ENCODE measurements at places on chromosomes 7 and 10. TPM values are rescaled to one million over a fixed set of nuclear protein-coding genes. Genes with fewer than 3 reads are reported as not detected.

DNA sequence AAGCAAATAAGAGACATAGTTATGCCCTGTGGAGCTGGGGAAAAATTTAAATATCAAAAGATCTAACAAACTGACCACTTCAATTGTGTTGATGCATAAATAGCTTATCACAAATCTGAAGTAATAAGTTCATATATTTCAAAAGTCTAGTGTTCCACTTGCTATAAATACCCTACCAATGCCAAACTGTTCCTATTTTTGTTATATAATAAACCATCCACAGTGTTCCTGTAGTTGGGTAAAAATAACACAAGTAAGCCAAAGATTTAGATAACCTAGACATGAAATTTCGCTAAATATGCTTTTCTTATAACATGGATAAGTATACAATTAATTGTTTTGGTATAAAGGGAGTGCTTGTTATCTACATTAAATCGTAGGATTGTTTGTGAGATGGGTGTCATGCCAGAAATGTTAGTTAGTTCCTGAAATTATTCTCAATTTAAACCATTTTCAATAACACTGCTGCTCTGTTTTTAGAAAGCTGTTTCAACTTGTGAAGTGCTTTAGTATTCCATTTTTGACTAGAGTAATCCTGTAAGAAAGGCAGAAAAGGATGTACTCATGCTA, 85.5 kb downstream of the CACNA2D1 start:
- H3K36me3 ChIP-seq = no peaks in the 10 kb centered on the region
- no peak overlapping the region for H3K4me3 ChIP-seq
- no peaks in the 10 kb centered on the region for H3K4me1 ChIP-seq
- H3K27me3 ChIP-seq = no peaks in the 10 kb centered on the region

The SUN3 gene
- not detected for total RNA-seq

DNA sequence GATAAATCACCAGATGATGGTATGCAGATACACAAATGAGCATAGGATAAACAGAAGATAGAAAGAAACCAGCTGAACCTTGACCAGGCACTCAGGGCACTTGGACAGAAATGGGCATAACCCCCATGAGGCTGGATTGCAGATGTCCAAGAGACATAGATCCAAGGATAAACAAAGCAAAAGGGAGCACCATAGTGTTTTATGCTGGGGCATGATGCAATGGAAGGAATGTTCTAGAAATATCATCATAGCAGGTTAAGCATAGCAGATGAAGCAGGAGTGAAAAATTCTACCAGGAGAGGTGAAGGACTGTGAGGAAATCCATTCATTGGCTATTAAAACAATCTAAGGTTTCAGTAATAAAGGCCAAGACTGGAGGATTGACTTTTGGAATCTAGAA, 70.5 kb upstream of the TES start:
- no peak for DNase-seq
- peaks cover 3% of the 10 kb centered on the region for H3K4me1 ChIP-seq

DNA sequence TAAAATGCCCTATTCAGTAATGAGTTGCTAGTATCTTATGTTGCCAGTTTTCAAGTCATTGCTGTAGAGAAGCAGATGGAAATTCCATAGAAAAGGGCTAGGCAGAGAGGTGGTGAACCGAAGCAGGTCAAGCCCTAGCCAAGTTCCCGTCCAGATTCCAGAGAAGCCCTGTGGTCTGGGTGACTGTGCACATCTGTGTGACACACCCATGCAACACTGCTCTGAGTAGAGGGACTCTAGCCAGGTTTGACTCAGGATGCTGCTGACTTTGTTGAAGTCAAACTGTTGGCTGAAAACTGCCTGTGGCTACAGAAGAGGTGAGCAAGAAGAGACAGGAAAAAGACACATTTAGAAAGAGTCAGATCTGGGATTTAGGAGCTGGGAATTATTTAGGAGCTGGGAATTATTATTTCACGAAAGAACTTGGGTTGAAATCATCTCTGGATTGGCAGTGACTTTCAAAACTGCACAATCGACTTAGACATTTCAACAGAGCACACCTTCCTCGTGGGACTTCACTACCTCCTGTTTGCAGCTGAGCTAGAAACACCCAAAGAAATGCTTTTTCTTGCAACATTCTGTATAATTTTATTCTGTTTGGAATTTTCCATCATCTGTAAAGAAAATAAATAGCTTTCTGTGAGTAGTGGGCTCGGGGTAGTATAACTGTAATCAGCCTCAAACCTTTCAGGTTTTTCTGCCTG, 149.1 kb upstream of the PRKCQ start:
- DNase-seq = no peak
- H3K27me3 ChIP-seq = no peaks in the 10 kb centered on the region
- no peak overlapping the region for H3K4me3 ChIP-seq
- H3K4me1 ChIP-seq = no peaks in the 10 kb centered on the region
- H3K27ac ChIP-seq = no peak overlapping the region

- no peaks in the 10 kb centered on the region for H3K36me3 ChIP-seq
- H3K4me1 ChIP-seq = peaks cover 31% of the 10 kb centered on the region
Measured at GRCh38 chr7:27202018-27202861, 2.3 kb upstream of the HOXA13 start.

DNA sequence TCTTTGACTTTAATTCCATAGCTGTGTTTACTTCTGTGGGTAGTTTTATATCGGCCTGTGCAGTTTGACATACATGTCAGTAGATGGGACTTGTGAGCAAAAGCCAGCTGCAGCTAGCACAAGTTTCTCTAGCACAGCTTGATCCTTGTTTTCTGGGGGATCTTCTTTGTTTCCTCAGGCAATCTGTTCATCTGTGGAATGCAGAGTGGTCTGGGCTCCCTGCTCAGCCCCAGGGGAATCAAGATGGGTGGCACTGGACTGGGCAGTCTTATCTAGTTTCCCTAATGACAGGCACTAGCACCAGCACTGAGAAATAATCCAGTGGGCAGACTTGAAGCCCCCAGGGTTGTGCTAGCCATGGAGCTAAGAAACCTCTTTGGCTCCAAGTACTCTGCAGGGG, 40.8 kb downstream of the CYP2C19 start:
- no peaks in the 10 kb centered on the region for H3K36me3 ChIP-seq
- H3K4me3 ChIP-seq = no peak overlapping the region
- H3K27ac ChIP-seq = no peak overlapping the region
- no peak for DNase-seq
- no peaks in the 10 kb centered on the region for H3K27me3 ChIP-seq

DNA sequence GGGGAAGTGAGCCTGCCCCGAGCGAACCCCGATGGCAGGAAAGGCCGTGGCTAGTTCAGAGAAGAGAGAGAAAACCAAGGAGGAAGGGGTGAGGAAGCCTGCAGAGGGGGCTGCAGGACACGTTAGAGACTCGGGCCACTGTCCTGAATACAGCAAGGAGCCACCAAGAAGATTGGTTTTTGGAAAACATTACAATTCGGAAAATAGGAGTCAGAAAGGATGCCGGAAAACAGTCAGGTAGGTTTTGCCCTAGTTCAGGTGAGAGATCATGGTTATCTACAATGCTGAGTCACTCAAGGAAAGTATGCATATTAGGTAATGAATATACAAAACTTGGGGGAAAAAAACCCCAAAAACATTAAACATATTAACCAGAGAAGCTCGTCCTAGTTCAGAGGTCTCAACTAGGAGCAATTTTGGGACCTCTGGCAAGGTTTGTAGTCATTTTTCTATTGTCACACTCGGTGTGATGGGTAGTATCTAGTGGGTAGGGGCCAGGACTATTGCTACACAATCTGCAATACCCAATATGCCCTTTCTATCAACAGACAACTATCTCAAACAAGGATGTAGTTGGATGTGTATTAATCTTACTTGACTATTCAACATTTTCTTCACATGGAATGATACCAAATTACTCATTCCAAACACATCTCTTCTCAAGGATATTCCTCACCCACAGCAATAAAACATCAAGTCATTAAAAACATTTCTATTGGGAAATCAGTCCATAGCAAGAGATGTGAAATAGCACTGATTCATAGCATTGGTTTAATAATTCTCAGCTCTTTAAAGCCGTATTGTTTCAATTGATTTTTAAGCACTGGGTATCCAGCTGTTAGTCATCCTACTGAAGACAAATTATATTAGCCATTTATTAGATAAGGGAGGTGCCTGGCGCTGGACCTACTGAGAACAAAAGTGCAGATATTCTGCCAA, 74.4 kb upstream of the RSU1 start:
- no peaks in the 10 kb centered on the region for H3K27me3 ChIP-seq
- peak overlapping the region; percentile 39 for H3K27ac ChIP-seq
- no peak for DNase-seq
- no peaks in the 10 kb centered on the region for H3K36me3 ChIP-seq
- H3K4me1 ChIP-seq = no peaks in the 10 kb centered on the region

DNA sequence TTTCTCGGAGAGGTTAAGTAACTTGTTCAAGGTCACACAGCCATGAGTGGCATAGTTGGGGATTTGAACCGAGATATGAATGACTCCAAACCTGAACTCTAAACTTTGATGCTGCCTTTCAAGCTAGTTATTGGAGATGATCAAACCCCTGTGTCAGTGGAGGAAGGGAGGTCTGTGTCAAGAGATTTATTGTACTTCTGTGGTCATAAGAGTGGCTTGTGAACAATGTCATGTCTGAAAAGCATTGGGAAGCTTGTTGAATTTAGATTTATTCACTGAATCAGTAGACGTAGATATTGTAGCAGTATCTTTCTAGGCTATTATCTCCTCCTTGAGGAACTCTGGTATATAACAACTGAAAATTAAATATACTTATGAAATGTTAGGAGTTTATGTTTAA, 27.3 kb downstream of the SNX10 start:
- no peak overlapping the region for H3K27ac ChIP-seq
- H3K4me3 ChIP-seq = no peak overlapping the region
- no peaks in the 10 kb centered on the region for H3K36me3 ChIP-seq

- H3K27me3 ChIP-seq = no peaks in the 10 kb centered on the region
- no peaks in the 10 kb centered on the region for H3K4me1 ChIP-seq
- DNase-seq = no peak
- H3K4me3 ChIP-seq = no peak overlapping the region
Measured at GRCh38 chr10:51311228-51311627, 236.9 kb downstream of the PRKG1 start.

The PPRC1 gene
- total RNA-seq = 29.9 TPM

DNA sequence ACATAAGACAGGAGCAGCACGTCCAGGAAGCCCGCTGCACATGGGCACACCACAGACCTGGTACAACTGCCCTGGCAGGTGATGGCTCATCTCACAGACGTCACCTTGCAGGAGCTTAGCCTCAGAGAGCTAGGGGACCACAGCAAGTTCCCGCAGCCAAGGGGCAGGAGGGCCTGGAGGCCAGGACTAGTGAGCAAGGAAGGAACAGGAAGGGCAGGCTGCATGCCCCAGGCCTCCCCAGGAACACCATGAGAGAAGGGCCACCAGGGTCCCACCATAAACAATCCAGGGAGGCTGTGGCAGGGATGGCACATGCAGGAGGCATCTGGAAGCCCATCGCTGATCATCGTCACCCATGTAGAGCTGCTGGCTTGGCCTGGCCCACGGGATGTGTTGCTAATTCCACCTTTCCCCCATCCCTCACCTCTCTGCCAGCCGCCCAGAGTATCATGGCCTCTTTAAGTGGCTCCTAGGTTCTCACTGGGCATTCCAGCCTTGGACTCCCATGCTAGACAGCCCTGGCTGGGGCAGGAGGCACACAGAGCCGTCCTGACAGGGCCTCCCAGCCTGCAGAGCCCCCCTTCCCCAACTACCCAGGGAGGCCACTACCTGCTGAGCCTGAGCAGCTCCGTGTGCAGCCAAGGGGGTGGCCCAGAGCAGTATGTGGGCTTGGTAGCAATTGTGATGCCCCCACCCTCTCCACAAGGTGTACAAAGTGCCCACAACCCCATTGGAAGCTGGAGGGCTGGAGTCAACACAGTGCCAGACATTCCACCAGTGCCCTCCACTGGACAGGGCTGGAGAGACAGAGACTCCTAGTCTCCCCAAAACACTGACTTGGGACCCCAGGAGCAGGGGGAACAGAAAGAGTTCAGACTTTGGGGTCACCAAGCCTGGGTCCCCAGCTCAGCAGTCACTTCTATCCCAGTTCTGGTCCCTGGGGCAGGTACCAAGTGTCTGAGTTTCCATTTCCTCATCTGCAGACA, 35.5 kb downstream of the GRID1 start:
- H3K27me3 ChIP-seq = peaks cover 6% of the 10 kb centered on the region
- no peak overlapping the region for H3K27ac ChIP-seq
- no peak for DNase-seq
- peaks cover 30% of the 10 kb centered on the region for H3K4me1 ChIP-seq
- no peak overlapping the region for H3K4me3 ChIP-seq

The MORN4 gene
- total RNA-seq = 3.6 TPM

DNA sequence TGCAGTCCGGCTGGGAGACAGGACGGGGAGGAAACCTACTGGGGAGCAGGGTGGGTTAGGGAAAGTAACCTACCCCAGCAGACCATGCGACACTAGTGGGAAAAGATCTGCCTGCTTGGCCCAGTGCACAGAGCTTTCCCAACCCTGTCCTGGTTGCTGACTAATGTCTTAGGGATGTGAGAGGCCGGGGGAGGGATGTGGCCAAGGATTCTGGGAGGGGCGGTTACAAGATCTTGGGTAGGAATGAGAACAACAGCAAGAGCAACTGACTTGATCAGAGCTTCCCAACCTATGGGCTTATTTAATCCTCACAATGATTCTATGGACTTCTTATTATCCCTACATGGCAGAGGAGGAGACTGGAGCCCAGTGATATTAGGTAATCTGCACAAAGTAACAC, 24.0 kb upstream of the EIF5AL1 start:
- peaks cover 48% of the 10 kb centered on the region for H3K4me1 ChIP-seq
- no peak for DNase-seq
- H3K36me3 ChIP-seq = no peaks in the 10 kb centered on the region
- no peaks in the 10 kb centered on the region for H3K27me3 ChIP-seq
- H3K4me3 ChIP-seq = no peak overlapping the region

- no peak overlapping the region for H3K4me3 ChIP-seq
- H3K27ac ChIP-seq = no peak overlapping the region
- no peaks in the 10 kb centered on the region for H3K36me3 ChIP-seq
- DNase-seq = no peak
Measured at GRCh38 chr7:117137868-117138267, 184.6 kb downstream of the ST7 start.

DNA sequence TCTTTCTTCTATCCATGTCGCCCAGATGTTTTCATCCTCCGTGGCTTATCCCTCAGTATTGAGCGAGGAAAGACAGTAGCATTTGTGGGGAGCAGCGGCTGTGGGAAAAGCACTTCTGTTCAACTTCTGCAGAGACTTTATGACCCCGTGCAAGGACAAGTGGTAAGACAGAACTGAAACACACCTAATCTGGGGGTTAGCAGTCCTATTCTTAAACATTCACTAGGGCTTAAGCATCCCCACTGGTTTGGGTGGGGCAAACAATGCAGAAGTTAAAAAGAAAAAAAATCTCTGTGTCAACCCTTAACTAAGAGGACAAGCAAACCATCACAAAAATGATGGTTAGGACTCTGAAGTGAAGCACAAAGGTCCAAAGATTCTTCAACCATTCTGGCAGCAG, 43.8 kb downstream of the SP8 start:
- H3K27me3 ChIP-seq = no peaks in the 10 kb centered on the region
- DNase-seq = no peak
- no peak overlapping the region for H3K4me3 ChIP-seq
- H3K27ac ChIP-seq = no peak overlapping the region
- no peaks in the 10 kb centered on the region for H3K36me3 ChIP-seq
